ENCODE measurements at places on chromosomes 7 and 10.
A peak's percentile ranks its signal among the peaks of the same experiment; 100 is the strongest.

GRCh38 chr7:96770758-96771157, 61.1 kb upstream of the SEM1 start:
- no peak for DNase-seq

GRCh38 chr10:117537904-117538524, 4.5 kb upstream of the EMX2 start:
- no peak for DNase-seq

- no peak for DNase-seq
These were observed 22.8 kb downstream of the FRMPD2 start for GRCh38 chr10:48251525-48252353.

DNA sequence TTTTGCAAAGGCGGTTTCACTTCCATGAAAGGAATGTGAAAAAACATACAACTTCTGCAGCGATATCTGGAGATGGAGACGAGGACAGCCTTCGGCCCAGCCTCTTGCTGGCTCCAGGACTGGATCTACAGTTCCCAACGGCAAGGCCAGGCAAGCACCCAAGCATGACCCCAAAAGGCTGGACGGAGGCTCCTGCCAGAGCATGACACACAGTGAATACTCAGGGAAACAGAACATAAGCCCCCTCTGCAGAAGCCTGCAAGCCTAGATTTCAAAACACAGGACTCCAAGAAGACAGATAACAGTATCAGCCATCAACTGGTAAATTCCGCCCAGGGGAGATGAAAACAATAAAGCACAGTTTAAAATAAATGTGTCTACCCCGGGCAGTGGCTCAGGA, 3.3 kb upstream of the LRRC27 start:
- DNase-seq = no peak

DNA sequence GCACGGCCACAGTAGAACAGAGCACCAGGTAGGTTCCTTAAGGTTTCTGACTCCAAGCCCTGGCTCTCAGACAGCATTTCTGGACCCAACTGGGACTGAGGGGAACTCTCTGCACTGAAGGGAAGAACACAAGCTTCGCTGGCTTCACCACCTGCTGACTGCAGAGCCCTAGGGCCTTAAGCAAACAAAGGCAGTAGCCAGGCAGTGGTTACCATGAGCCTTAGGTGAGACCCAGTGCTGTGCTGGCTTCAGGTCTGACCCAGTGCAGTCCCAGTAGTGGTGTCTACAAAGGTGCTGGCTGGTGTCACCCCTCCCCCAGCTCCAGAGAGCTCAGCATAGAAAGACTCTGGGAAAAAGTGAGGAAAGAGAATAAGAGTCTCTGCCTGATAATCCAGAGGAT, 59.5 kb downstream of the SIRT1 start:
- DNase-seq = no peak

GRCh38 chr10:122565766-122566206, 5.2 kb downstream of the DMBT1 start:
- peak; percentile 64 for DNase-seq

DNA sequence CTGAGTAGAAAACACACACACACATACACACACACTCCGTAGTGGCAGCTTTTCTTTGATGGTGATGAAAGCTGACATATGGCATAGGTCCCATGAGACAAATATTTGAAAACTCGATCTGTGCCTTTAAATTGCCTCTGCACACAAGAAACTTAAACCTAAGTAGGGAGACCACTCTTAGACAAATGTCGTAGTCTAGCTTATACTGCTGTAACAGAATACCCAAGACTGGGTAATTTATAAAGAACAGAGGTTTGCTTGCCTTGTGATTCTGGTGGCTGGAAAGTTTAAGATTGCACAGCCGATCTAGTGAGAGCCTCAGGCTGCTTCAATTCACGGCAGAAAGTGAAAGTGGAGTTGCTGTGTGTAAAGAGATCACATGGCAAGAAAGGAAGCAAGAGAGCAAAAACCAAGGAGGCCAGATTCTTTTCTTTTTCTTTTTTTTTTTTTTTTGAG, 489.4 kb upstream of the SORCS1 start:
- peak; percentile 59 for DNase-seq

DNA sequence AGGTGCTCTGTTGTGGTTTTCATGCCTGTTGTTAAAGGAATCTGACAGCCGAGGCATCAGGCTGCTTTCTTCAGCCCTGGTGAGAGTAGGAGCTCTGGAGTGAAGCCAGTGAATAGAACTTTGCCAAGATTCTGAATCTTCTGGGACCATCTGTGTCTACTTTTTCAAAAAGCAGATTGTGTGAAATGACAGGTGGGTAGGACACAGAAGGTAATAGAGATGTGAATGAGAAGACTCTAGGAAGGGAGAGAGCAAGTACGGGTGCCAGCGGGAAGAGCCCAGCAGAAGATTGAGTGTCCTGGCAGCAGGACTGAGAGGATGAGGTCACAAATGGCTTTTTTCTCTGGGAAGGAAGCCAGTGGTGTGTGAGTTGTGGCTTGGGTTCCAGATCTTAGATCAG, 429.2 kb downstream of the SDK1 start:
- DNase-seq = peak; percentile 30

GRCh38 chr7:129855234-129855673, 97.5 kb downstream of the UBE2H start:
- no peak for DNase-seq

DNA sequence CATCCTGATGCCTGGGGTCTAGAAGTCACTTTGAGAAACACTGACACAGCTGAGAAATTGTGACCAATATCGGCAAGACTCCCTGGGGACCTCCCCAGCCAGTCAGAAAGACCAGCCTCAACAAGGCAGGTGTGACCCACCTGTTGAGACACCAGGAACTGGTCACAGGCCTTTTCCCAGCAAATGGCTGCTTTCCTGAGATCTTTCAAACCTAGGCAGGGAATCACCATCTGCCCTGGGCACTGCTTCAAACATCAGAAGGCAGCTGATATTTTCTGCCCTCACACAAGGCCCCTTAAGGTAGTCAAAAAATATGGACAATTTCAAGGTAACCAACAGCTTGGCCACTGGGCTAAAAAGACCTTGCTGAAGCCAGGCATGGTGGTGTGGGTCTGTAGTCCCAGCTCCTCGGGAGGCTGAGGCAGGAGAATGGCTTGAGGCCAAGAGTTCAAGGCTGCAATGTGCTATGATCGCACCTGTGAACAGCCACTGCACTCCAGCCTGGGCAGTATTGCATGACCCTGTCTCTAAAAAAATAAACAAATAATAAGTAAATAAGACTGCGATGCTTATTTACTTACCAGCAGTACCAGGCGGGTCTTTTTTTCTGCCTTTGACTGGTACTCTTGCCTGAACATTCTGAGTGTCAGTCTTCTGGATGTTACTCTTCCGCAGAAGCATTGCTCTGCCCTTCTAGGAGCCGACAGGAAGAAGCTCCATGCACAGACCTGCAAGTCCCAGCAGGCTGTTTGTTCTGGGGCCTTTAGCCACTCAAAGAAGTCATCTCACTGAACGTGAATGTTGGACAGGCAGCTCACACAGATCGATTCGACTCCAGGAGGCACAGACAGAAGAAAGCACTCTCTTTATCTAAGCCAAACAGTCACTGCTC, 59.7 kb downstream of the SORBS1 start:
- DNase-seq = no peak

- no peak for DNase-seq
These were observed 40.5 kb downstream of the SPDYE5 start for GRCh38 chr7:75532639-75533038.

DNA sequence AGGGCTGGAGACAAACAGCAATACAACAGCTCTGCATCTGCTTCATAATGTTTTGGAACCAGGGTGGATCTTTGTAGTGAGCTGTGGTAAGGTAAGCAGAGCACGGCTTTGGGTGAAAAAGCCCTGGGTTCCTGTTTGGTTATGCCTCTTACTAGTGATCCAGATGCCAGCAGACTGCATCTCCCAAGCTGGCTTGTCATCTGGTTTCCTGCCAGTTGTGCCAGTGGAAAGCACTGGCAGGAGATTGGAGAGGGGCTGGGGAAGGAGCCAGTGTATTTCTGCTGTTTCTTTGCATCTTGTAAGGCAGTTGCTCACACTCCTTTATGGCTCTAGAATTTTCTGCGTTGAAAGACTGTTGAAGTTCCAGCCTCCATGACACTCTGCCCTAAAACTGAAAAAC, 137.6 kb downstream of the TSPAN12 start:
- no peak for DNase-seq

GRCh38 chr10:102644646-102645387, 538 bp downstream of the TRIM8 start:
- peak; percentile 67 for DNase-seq

- no peak for DNase-seq
These were observed 213.7 kb downstream of the TWIST1 start for GRCh38 chr7:18903695-18904094.

DNA sequence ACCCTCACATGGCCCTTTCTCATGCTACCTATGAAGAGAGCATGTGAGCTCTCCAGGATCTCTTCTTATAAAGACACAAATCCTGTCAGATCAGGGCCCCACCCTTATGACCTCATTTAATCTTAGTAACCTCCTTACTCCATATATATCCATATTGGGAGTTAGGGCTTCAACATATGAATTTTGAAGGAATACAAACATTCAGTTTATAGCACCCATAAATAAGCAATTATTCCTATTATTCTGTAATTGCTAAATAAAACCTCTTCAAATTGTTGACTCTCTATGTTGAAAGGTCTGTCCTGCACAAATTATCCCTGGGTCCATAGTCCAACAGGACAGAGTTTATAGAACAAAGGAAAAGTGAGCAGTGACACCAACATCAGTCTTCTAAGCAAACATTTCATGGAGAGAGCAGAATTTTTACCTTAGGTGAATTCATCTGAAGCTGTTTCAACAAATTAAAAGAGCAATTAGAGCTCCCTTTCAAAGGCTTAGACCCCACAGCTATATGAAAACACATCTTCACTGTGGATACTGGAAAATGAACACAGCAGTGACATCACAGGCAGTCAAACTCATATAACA, 12.2 kb downstream of the DOCK4 start:
- DNase-seq = no peak

DNA sequence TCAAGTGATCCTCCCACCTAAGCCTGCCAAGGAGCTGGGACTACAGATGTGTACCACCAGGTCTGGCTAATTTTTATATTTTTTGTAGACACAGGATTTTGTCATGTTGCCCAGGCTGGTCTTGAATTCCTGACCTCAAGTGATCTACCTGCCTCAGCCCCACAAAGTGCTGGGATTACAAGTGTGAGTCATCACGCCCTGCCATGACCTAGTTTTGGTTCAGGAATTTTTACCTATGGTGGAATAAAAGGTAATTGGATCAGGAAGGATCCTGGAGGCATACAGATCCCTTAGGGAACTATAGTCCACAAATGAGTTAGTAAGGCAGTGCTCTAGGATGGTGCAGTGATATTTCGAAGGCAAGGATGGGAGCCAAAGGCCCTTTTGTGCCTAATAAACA, 717.9 kb downstream of the PHTF2 start:
- DNase-seq = no peak

GRCh38 chr7:23909426-23909825, 199.4 kb downstream of the STK31 start:
- DNase-seq = no peak

GRCh38 chr10:108425283-108425964, 1260.9 kb upstream of the SORCS1 start:
- no peak for DNase-seq

DNA sequence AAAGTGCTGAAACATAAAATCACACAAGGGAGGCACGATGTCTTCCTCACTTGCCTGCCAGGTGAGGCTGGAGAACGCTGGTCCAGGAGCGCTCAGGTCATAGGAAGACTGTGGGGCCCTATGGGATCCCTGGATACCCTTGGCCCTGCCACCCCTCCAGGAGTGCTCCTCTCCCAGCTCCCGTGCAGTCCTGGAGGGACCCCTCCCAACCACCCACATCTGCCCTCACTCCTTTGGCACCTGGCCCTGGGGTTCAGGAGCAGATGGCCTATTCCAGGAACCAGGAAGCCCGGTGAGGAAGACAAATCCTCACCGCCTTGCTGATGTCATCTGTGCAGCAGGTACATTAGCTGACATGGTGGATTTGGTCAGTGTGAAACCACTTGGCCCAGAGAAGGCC, 3.7 kb upstream of the CXCL12 start:
- DNase-seq = no peak

DNA sequence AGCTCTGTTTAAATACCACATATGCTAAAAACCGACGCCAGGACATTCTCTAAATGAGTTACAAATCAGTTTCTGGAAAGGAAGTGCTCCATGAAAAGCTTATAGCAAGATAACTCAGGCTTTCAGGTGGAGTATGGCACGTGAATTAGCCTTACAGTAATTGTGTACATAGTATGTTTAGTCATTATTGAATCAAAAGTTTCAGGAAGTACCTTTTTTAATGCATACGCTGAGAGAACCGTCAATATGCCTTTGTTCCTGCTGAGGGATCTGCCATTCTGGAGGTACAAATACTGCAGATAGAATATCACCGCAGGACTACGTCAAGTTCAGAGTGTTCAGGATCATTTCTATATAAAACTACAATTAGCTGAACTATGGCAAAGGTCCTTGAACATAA, 45.7 kb downstream of the ANKMY2 start:
- DNase-seq = no peak

GRCh38 chr10:119414081-119414611, 128.4 kb downstream of the RGS10 start:
- DNase-seq = no peak

DNA sequence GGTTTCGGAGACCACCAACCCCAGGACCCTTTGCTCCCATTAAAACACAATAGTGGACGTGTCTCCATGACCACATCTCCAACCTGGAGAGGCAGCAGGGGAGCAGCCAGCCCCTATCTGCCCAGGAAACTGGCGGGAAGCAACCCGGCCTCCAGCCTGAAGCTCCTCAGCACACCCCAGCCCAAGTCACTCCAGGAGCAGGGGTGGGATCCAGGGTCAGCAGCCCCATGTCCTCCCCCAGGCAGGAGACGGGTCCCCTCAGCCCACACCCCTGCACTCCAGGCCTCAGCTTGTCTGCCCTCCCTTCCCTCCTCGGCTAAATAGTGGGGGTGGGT, 601 bp downstream of the ADAM8 start:
- DNase-seq = no peak

- no peak for DNase-seq
These were observed 16.1 kb upstream of the PIK3CG start for GRCh38 chr7:106848851-106849442.

GRCh38 chr7:78383096-78383880, 584.7 kb downstream of the PHTF2 start:
- DNase-seq = no peak

- DNase-seq = no peak
These were observed 2.1 kb upstream of the CREM start for GRCh38 chr10:35124540-35124939.

GRCh38 chr10:7274293-7274692, 136.5 kb downstream of the SFMBT2 start:
- DNase-seq = no peak

- DNase-seq = no peak
These were observed 150.4 kb downstream of the PPP1R3A start for GRCh38 chr7:113768387-113768786.

DNA sequence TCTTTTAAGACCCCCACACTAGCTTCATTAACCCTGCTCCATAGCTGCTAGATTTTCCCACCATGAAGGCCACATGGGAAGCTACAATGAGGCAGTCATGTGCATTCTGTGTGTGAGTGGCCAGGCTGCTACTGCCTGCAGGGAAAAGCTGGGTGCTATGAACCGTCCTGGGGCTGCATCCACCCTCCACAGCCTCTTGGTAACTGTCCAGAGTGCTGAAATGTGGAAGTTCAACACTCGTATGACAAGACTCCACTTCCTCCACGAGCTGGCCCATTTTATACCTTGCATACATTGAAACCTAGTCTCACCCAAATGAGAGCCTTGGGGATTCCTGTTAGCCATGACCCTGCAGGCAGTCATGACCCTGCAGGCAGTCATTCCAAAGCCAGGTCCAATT, 59.4 kb downstream of the CUZD1 start:
- no peak for DNase-seq

- no peak for DNase-seq
These were observed 287.1 kb upstream of the NEBL start for GRCh38 chr10:21184216-21184615.

All from NCI-H524 (cell line).